Stimulated activated CD8-positive, alpha-beta memory T cell treated with anti-CD3 and anti-CD28 coated beads, Interleukin-4, amount 100 ng/mL, for 1 hour (primary cell): ENCODE measurements at places on chromosomes 1 and 21.

DNA sequence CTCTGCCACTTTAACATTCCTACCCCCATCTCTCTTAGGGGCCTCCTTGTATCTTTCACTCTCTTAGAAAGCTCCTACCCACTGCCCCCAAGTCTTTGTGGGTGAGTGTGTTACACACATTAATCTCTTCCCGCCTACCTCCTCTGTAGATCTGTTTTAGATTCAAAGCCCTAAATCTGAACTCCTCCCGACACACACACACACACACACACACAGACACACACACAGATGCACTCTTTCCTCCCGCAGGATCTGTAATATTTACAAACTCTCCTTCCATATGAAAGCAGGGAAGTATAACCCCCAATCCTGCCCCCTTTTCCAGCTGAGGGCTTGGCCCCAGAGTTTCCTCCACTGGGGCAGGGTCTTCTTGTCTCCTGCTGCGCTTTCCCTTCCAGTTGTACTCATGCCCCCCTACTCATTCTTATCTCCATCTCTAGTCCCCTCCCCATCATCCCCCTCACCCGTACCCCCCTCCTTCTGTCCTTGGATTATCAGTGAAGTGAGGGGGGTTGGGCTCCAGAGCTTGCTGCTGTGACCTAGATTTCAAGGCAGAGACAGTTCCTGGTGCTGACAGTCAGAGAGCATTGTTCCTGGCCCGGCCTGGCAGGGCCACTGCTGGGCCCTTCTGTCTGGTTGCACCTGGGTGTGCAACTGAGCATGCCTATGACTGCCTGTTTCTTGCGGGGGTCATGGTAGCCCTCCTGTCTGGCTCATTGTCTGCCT lies 4.3 kb downstream of the PEA15 start:
- no peak for DNase-seq

GRCh38 chr1:44830900-44831304 lies 12.2 kb downstream of the PTCH2 start:
- no peak for DNase-seq

DNA sequence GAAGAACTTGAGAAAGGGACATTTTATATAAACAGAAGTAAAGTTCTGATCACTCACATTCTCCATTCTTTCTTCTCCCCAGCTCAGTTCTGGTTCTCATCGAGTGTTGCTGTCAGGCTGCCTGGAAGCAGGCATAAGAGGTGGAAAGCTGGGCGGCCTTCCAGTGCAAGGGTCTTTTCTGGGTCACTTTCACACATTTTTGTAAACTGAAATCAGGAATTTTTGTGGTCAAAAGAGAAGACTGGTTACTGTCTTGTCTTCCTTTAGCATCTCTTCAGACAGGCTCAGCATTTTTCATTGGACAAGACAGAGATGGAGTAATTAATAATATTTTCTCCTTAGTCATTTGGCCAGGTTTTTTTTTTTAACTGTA lies 93.7 kb downstream of the CTH start:
- no peak for DNase-seq

- DNase-seq = no peak
Measured at GRCh38 chr1:223256034-223256433, 107.9 kb downstream of the SUSD4 start.

DNA sequence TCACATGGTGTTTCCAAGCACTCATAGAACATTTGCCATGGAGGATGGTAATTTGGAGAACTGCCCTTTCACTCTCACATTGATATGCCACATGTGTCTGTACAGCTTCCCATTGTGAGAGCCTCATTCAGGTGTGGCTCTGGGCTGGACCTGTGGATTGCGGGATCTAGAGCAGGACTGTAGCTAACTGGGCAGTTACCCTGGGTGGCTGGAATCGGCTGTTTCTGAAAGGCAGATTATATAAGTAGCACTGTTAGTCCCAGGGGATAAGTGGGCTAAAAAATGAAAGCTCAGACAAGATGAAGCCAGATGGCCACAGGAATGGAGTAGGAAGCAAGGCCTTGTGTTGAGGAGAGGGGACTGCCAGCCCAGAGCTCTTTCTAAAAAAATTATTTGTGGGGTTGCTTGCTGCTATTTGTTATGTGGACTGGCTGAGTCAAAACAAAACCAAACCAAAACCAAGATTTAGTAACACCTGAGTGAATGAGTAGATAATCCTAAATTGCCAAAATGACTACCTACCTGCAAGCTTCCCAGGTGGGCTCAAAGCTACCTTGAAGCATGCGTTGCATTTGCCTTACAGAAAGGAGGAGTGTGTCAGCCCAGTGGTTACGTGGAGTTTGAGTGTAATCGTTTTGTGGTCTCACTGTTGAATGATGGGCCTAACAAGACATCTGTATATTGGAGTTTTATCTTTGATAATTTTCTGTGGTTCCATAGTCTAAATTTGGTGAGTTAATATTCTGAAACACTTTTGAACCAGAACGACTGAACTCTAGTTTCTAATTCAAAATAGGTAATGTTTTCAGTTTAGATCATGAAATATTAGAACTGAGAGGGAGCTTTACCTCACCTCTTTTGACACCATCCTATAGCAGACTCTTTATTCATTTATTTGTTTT lies 58.0 kb downstream of the SDCCAG8 start:
- no peak for DNase-seq

GRCh38 chr1:228650141-228650540 lies 85.1 kb upstream of the RHOU start:
- no peak for DNase-seq

- no peak for DNase-seq
Measured at GRCh38 chr21:37871121-37871862, 45.0 kb downstream of the KCNJ6 start.

DNA sequence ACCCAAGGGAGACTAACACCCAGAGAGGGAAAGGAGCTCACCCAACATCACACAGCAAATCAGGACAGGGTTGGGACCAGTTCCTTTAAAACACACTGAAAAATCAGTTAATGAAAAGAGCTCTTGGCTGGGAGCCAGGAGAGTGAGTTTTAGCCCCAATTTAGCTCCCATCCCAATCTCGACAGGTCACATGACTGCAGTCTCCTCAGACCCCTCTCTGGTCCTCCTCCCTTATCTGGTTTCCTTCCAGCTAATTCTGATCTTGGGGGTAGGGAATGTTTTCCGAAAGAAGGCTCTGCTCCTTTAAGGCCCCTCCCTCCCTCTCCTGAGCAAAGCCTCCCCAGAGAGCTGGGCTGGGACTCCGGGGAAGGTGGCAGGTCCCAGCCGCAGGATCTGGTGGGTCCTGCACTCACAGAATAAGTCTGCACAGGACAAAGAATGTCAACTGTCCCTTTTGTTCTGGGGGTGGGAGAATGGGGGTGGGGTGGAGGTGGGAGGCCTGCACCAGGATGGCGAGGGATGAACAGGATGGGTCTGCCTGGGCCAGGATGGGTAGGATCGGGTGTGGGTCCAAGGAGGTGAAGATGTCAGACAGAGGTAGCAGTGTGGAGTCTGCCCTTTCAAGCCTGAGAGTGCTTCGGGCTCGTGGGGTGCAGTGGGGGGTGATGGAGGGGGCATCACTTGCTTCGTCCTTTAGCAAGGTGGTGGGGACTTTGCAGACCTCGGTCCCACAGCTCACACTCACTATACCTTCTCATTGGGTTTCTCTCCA lies 57.3 kb upstream of the SSBP3 start:
- DNase-seq = no peak

DNA sequence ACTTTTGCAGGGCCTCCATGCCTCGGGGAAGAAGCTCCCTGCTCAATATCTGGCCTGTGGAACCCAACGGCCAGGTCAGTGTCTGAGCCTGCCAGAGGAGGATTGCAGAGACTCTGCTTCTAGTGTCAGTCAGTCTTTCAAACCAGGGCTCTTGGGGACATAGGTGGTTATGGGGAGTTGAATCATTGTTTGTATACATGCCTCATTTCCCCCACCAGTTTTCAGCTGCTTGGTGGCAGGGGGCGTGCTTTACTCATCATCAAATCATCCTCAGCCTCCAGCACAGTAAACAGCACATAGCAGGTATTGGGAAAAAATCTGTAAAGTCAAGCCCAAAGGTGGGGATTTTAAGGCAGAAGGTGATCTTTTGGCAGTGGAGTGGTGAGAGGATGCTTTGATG lies 17.4 kb upstream of the FAM89A start:
- DNase-seq = no peak

- DNase-seq = no peak
Measured at GRCh38 chr1:94773931-94774422, 46.2 kb upstream of the SLC44A3 start.

DNA sequence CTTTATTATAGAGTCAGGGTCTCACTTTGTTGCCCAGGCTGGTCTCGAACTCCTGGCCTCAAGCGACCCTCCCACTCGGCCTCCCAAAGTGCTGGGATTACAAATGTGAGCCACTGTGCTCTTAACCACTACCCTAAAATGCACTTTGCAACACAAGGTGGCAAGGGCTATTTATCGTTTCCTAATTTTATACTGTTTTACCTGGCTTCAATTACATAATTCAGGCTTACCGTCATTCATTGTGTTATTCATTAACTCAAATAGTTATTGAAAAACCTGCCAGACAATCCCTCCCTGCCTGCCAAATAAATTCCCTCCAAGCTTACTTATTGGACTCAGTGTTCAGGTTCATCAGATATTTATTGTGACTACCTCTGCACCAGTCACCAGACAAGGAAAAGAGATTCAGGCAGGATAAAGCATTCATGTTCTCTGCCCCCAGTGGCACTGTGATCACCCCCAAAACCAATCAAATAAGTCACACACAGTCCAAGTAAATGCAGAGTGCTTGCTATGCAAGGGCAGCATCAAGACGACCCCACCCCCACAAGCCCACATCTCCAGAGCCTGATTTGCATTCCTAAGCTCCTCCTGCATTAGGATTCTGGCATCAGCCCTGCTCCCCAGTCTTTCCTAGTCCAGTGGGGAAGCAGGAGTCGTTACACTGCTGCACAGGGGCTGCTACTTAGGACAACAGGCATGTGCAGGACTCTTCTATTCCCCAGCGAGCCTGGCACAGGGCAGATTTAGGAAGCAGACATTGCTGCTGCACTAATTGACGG lies 8.1 kb downstream of the PAQR7 start:
- no peak for DNase-seq
